ENCODE measurements at places on chromosomes 3 and 15. TPM values are rescaled to one million over a fixed set of nuclear protein-coding genes. Genes with fewer than 3 reads are reported as not detected.

GRCh38 chr3:56115199-56115598 lies 353.1 kb downstream of the ERC2 start:
- DNase-seq = no peak

DNA sequence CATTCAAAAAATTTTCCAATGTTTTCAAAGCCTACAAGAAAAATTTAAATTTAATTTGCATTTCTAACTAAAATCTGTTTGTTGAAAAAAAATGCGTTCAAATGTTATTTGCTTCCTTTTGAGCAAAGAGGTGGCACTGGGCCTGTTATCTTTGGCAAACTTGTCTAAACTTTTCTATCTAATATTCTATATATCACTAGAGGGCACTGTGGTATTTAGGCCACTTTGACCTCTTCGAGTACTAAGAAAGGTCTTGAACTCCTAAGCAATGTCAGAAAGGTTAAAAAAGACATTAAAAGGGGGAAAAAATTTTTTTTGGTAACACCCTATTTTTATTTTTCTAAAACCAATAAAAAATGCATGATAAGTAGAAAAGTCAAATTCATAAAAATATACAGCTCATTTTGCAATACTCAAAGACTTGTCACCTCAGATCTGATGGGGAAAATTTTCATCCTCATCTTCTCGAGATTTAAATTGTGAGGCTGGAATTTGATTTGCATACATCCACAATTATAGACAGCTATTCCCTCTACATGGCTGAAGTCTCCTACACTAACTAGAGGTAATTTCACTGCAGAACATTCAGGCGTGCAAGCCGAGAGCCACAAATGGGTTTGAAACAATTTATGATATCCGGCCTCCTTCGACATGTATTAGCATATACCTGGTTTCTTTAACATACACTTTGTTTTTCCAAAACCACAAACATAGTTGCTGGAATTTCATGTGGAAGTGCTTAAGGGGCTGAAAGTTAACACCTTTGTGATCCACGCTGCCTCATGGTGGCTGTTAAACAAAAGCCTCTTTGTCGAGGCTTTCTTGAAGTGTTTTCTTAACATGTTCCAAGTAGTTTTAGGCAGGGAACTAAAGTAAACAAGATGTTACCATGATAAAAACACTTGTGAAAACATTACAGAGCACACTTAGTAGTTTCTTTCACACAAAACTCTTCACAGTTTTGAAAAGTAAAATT lies 576.4 kb downstream of the FOXP1 start:
- no peak for DNase-seq

DNA sequence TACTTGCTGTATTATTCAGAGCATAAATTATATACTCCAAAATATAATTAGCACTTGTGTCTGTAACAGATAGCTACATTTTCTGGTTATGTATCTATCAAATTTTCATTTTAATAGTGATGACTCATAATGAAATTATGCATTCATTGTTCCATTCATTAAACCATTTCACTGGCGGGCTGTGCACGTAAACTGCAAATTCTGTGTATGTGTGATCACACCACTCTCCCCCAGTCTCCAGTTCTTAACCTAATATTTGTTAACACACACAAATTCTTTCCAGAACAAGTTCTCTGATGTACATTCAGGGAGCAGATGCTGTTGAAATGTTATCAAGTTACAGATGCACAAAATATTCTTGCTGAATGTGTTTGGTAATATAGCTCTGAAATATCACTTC lies 3.8 kb upstream of the KCNMB2 start:
- no peak for DNase-seq

- DNase-seq = no peak
These were observed 41.4 kb downstream of the SLC30A4 start for GRCh38 chr15:45481135-45481534.

DNA sequence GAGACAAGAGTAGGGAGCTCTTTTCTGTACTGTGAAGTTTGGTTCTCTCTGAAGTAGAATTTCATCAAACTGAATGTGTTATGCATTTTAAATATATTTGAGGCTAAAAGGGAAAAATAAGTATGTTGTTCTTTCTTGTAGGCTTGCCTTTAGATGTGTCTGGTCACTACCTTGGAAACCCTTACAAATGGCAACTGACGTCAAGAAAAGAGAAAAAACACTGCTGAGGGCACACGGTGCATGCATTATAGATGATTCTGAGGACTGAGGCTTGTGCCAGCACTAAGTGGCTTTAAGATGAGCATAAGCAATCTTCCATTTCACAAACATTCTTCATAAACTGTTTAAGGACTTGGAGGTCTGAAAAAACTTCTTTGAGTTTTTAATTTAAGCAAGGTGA lies 31.1 kb upstream of the ACTL6A start:
- DNase-seq = no peak

GRCh38 chr3:66520724-66521123 lies 19.9 kb upstream of the LRIG1 start:
- no peak for DNase-seq

GRCh38 chr3:10635446-10636076 lies 130.2 kb upstream of the ATP2B2 start:
- no peak for DNase-seq

- DNase-seq = no peak
These were observed 160.7 kb upstream of the MCTP2 start for GRCh38 chr15:94070356-94071295.

DNA sequence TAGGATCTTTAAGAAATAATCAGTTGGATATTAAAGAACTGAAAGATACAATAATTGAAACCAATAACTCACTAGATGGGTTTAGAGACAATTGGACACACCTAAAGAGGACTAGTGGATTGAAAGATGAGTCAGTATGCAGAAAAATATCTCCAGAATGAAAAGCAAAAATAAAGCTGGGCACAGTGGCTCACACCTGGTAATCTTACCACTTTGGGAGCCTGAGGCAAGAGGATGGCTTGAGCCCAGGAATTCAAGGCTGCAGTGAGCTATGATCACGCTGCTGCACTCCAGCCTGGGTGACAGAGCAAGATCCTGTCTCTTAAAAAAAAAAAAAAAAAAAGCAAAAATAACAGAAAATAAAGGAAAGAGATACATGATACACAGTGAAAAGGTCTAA lies 37.4 kb upstream of the CCDC174 start:
- no peak for DNase-seq

DNA sequence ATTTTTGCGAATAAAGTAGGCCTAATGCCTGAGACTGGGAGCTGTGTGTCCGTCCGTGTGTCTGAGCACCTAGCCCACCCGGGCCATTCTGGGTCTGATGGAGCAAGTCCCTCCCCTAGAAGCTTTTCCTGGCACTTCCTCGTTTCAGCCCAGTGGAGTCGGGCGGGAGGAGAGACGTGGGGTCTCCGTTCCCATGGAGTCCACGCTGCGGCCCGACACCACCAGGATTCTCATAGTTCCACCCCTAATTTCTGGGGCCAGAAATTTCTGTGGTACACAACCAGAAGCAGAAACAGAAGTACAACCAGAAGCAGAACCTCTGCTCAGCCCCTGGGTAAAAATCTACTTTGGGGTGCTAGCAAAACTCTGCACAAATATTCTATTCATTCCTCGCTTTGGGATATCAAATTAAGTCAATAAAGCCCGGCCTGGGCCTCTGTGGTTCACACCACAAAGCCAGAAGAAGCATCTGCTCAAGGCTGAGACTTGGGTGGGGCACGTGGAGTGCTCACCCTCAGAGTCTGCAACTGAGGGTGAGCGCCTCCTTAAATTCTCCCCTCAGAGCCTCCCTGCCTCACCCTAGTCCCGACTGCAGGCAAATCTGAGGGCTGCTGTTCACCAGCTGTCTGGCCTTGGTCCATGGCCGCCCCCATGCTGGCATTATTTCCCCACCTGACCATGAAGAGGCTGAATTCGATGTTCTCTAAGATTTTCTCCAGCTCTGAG lies 1.6 kb upstream of the MEGF11 start:
- no peak for DNase-seq

DNA sequence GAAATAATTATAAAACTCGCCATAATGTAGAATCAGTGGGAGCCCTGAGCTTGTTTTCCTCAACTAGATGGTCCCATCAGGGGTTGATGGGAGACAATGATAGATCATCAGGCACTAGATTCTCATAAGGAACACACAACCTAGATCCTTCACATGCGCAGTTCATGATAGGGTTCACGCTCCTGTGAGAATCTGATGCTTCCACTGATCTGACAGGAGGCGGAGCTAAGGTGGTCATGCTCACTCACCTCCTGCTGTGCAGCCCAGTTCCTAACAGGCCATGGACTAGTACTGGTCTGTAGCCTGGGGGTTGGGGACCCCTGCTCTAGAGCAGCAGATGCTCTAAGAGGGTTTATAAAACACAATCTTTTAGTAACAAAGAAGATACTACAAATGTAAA lies 183.6 kb downstream of the ANXA2 start:
- no peak for DNase-seq

CACNA2D3 gene
- total RNA-seq = 0.59 TPM

TRANK1 gene
- 13.8 TPM for total RNA-seq

UROC1 gene
- not detected for total RNA-seq

GOLGA8T gene
- total RNA-seq = not detected
